ENCODE measurements at places on chromosomes 2 and 18.

DNA sequence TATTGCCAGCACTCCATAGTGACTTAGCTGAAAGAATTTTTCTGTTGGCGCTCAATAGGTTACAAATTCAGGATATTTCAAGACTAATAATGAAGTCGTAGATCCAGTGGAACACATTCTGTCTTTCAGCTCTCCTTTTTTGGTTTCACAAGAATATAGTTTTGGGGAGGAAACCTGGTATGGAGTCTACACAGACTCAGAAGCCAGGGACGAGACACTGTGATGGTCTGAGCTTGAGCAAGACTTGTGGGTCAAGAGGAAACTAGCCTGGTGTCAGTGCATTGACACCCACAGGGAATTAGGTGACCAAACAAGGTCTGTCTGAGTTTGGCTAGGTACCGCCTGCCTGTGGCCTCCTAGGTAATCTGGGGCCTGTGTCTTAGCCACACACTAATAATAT, 26.9 kb downstream of the ARL4C start:
- peaks cover 24% of the 10 kb centered on the region for H3K4me1 ChIP-seq
- peaks cover 5% of the 10 kb centered on the region for H3K36me3 ChIP-seq
- no peak overlapping the region for H3K27ac ChIP-seq
- no peak for DNase-seq
- H3K4me3 ChIP-seq: no peak overlapping the region

- no peaks in the 10 kb centered on the region for H3K36me3 ChIP-seq
- H3K27me3 ChIP-seq: no peaks in the 10 kb centered on the region
- no peak overlapping the region for H3K27ac ChIP-seq
- no peak overlapping the region for H3K4me3 ChIP-seq
- DNase-seq: no peak
- no peaks in the 10 kb centered on the region for H3K4me1 ChIP-seq
Observed at GRCh38 chr2:83063511-83063910, 1395.6 kb downstream of the SUCLG1 start.

GRCh38 chr2:122635686-122636085, 880.2 kb downstream of the TSN start:
- no peak overlapping the region for H3K27ac ChIP-seq
- H3K27me3 ChIP-seq: no peaks in the 10 kb centered on the region
- no peaks in the 10 kb centered on the region for H3K4me1 ChIP-seq

DNA sequence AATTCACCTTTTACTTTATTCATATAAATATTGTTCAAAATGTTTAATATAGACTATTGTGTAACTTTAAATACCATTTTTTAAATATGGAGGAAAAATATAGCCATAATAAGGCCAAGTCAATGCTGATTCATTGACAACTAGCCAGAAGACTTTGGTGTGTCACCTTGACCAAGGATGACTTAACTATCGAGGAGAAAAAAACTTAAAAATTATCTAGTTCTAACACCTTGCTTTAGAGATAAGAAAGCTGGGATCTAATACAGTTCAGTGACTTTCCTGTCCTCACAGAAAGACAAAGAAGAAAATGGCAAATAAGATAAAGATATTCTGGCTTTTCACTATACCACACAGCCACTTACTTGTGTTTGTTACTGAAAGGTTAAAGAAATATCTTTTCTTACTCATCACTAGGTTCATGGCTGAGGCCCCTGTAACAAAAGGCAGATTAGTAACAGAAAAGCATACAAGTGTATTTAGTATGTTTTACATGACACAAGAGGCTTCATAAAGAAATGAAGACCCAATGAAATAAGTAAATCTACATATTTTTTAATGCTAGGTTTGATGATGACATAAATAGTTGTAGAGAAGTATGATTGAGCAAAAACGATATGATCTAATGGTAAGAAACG, 65.9 kb upstream of the LRRTM1 start:
- no peak overlapping the region for H3K4me3 ChIP-seq
- H3K36me3 ChIP-seq: no peaks in the 10 kb centered on the region
- no peaks in the 10 kb centered on the region for H3K4me1 ChIP-seq
- no peak for DNase-seq
- no peak overlapping the region for H3K27ac ChIP-seq

GRCh38 chr2:23346781-23347180, 38.2 kb upstream of the KLHL29 start:
- no peak overlapping the region for H3K4me3 ChIP-seq
- H3K4me1 ChIP-seq: peaks cover 7% of the 10 kb centered on the region
- peaks cover 21% of the 10 kb centered on the region for H3K27me3 ChIP-seq
- no peak for DNase-seq

DNA sequence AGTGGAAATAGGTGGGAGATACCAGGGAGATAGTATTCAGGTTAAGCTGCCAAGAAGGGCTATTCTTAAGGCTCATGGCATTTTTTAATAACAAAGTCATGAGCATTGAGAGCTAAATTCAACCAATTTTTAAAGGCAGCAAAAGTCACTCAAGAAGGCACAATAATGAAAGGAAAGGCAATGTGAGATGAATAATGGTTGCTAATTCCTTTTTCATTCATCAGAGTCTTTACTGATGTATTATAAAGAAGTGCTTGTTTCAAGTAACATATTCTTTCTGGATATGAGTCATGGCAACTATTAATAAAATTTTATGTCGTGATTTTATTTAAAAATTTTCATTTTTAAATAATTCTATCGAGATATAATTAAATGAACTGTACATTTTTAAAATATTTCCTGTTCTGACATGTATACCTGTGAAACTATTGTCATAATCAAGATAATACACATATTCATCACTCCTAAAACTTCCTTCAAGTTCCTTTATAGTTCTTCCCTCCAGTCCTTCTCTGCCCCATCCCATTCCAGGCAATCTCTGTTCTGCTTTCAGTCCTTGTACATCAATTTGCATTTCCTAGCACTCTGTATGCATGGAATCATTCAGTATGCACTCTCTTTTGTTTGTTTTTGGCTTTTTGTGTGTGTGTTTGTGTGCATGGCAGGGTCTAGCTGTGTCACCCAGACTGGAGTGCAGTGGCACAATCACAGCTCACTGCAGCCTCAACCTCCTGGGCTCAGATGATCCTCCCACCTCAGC, 40.8 kb downstream of the VWC2L start:
- H3K4me1 ChIP-seq: no peaks in the 10 kb centered on the region
- H3K36me3 ChIP-seq: no peaks in the 10 kb centered on the region
- DNase-seq: no peak
- H3K4me3 ChIP-seq: no peak overlapping the region
- no peak overlapping the region for H3K27ac ChIP-seq

DNA sequence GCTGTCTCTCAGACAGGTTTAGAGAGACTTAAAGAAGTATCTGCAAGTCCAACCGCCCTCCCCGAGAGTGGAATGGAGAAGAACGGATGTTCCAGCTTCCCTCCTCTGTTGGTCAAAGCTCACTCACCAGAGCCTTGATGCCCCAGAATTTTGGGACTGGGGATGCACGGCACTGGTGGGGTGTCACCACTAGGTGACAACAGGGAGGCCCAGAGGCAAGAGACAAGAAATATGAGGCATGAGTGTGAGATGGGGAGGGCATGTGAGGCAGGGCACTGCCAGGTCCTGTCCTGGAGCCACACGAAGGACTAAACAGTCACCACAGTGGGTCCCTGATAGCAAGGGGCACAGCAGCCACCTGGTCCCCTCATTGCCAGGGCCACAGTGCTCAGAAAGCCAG, 35.1 kb upstream of the SH3BP4 start:
- H3K4me1 ChIP-seq: no peaks in the 10 kb centered on the region
- H3K4me3 ChIP-seq: no peak overlapping the region
- DNase-seq: no peak
- no peak overlapping the region for H3K27ac ChIP-seq
- H3K36me3 ChIP-seq: no peaks in the 10 kb centered on the region

- H3K4me3 ChIP-seq: peak overlapping the region; percentile 56
- H3K27me3 ChIP-seq: no peaks in the 10 kb centered on the region
- H3K4me1 ChIP-seq: peaks cover 45% of the 10 kb centered on the region
- no peak for DNase-seq
- H3K36me3 ChIP-seq: peaks cover 18% of the 10 kb centered on the region
Observed at GRCh38 chr18:24052053-24052452, 37.5 kb downstream of the TTC39C start.

DNA sequence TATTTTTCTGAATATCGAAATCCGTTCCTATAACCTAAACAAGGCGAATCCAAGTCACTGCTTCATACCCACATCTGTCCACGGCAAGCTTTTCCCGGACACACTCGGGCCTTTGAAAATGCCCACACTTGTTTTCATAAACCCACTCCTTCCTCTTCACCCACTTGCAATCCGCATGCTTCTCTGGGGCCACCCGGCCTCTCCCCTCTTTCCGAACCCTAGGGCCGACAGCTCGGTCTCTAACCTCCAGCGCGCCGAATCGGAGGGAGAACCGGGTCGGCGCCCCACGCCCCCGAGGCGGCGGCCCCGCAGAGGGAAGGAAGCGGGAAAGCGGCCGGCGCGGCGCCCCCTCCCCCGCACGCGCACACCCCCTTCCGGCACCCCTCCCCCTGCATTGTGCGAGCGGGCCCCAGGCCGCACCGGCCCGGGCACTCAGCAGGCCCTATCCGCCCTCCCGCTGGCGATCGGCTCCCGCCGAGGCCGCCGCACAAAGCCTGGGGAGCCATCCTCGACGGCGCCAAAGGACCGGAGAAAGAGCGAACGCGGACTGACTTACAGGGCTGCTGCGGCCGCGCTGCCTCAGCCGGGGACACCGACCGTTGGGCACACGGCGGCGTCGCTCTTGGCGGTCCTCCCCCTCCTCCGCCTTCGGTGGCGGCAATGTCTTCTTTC, 467 bp downstream of the PUM2 start:
- H3K27ac ChIP-seq: peak overlapping the region; percentile 93
- peaks cover 37% of the 10 kb centered on the region for H3K4me1 ChIP-seq
- no peak overlapping the region for H3K4me3 ChIP-seq
- no peaks in the 10 kb centered on the region for H3K27me3 ChIP-seq
- peaks cover 24% of the 10 kb centered on the region for H3K36me3 ChIP-seq

DNA sequence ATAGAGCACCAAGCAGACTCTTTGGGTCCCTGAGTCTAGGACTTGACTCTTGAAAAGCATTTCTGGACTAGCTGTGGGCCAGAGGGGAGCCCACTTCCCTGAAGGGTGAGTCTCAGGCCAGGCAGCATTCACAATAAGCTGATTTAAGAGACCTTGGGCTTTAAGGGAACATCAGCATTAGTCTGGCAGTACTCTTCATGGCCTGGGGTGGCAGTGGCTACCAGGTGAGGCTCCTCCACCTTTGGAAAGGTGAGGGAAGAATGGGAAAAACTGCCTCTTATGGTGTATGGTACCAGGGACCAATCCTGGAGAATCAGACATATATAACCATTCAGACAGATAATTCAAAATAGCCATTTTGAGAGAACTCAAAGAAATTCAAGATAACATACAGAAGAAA, 599.9 kb upstream of the POU3F3 start:
- no peak for DNase-seq
- no peak overlapping the region for H3K27ac ChIP-seq
- H3K27me3 ChIP-seq: no peaks in the 10 kb centered on the region

DNA sequence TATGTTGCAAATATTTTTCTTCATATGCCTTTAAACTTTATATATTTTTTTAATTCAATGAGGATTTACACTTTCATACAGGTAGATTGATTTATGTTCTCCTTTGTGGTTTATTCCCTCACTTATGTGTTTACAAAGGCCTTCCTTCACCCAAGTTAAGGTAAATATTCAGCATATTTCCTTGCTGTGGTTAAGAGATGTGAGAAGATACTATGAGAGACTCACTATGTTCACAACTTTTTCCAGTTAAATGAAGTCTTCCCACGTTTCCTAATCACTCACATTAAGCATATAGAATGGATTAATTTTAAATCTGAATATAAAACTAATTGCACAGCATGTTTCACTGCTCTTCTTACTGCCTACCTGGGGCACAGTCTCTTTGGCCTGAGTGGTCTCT, 597 bp downstream of the PECR start:
- no peaks in the 10 kb centered on the region for H3K27me3 ChIP-seq
- DNase-seq: no peak
- H3K27ac ChIP-seq: peak overlapping the region; percentile 95
- H3K4me3 ChIP-seq: peak overlapping the region; percentile 93
- peaks cover 24% of the 10 kb centered on the region for H3K4me1 ChIP-seq

DNA sequence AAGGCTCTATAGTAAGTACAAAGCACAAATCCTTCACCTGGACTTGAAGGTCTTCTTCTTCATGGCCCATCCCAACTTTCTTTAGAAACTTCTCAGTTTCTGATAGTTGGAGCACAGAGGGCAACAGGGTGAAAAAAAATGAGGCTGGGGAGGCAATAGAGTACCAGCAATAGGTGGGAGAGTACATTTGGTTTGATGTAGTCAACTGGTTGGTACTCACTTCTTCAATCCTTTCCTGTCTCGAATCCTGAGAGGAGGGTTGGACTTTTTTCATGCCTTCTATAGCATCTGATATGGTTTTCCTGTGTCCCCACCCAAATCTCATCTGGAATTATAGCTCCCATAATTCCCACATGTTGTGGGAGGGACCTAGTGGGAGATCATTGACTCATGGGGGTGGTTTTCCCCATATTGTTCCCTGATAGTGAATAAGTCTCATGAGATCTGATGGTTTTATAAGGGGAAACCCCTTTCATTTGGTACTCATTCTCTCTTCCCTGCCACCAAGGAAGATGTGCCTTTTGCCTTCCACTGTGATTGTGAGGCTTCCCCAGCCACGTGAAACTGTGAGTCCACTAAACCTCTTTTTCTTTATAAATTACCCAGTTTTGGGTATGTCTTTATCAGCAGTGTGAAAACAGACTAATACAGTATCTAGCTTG, 75.9 kb upstream of the LCLAT1 start:
- H3K36me3 ChIP-seq: no peaks in the 10 kb centered on the region
- no peak overlapping the region for H3K27ac ChIP-seq
- H3K4me3 ChIP-seq: no peak overlapping the region

DNA sequence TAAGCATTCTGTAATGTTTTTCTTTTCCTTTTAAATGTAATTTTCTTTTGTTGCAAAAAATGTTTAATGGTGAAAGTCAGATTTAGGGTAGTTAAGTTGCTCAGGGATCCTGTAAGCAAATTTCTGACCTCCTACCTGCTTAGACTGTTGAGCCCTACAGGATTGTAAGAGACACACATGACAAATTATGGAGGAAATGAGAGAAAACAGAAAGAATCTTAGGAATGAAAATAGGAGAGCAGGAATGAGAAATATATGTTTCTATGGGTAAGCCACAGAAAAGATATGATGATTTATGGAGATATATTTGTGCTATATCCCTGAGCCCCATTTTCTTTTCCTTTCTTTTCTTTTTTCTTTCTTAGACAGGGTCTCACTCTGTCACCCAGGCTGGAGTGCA, 28.3 kb downstream of the CYBRD1 start:
- no peaks in the 10 kb centered on the region for H3K27me3 ChIP-seq
- DNase-seq: no peak
- H3K4me1 ChIP-seq: no peaks in the 10 kb centered on the region

DNA sequence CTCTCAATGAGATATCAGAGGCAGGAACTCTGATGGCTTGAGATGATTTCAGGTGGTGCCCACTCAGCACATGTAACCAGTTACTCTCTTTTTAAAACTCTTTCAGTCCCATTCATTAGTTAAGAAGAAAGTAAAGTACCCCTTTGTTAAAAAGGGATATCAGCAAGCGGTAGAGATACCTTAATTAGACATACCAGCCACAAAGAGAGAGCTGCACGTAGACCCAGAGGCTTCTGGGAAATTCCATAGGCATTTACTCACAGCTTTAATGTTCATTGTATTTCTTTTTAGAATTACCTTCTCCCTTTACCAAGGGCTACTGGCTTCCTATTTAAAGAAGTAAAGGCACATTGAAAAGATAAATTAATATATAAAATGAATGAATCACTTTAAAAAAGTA, 63.3 kb downstream of the LYPD6B start:
- DNase-seq: no peak
- H3K4me1 ChIP-seq: no peaks in the 10 kb centered on the region
- H3K4me3 ChIP-seq: no peak overlapping the region
- no peaks in the 10 kb centered on the region for H3K36me3 ChIP-seq
- no peak overlapping the region for H3K27ac ChIP-seq
- peaks cover 3% of the 10 kb centered on the region for H3K27me3 ChIP-seq

- H3K27ac ChIP-seq: no peak overlapping the region
- no peak for DNase-seq
- H3K36me3 ChIP-seq: peaks cover 3% of the 10 kb centered on the region
- H3K27me3 ChIP-seq: peaks cover 12% of the 10 kb centered on the region
Observed at GRCh38 chr2:202423139-202423538, 47.0 kb downstream of the BMPR2 start.

Measured in stimulated activated naive B cell treated with anti-CD40 and anti-IgM and Interleukin-4, amounts not matched to agents 10 μg/mL and 1 μg/mL and 100 μg/mL, for 72 hours (primary cell).